IPS-NIHi11 (cell line): ENCODE measurements at places on chromosomes 13 and 19.
A peak's percentile ranks its signal among the peaks of the same experiment; 100 is the strongest.

DNA sequence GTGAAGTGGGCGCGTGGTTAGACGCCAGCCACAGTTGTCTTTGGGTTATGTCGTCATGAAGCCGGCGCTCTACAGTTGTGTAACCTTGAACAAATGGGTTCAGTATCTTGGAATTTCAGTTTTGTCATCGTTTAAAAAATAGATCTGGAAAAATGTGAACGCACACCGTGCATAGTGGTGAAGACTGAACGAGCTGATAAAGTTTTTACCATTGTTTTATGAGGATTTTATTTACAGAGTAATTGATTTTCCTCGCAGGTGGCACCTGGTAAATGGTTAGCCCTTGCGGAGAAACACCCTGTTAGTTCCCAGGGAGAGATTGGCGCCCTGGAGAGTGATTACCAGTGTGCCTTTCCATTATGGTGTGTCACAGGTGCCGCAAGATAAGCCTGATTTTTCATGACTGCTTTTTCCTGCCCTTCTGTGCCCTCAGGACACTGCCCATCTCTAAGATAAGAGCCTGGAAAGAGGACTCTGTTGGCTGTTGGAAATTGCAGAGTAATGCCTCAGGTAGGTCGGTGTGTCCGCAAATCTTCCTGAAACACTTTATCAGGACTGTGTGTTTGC lies 577 bp downstream of the ZNF181 start:
- DNase-seq = no peak

GRCh38 chr13:69997061-69997460 lies 110.6 kb upstream of the ATXN8OS start:
- no peak for DNase-seq

GRCh38 chr13:23462815-23463559 lies 29.5 kb upstream of the SACS start:
- no peak for DNase-seq

GRCh38 chr19:49614096-49614833 lies 23.3 kb downstream of the PRR12 start:
- no peak for DNase-seq

GRCh38 chr19:20318616-20319015 lies 151.6 kb downstream of the ZNF486 start:
- DNase-seq = no peak

GRCh38 chr13:49972709-49973108 lies 24.1 kb upstream of the TRIM13 start:
- DNase-seq = no peak

- DNase-seq = peak; percentile 64
These were observed 1.2 kb downstream of the BLVRB start for GRCh38 chr19:40464059-40465024.

DNA sequence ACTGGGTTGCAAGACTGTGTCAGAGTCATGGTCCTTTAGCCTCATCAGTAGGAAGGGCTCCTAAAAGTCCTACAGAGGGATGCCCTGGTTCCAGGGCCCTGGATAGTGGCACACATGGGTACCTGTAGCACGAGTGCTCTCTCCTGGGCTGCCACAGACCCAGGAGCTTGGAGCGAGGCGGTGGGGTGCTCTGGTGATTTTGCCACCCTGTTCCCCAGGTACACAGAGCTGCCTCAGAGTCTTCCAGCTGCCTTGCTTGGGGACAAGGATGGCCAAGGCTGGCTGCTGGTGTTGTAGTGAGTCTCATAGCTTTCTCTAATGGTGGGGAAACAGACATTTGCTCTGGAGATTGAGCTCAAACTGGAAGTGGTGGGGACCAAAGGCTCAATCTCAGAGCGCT lies 53.9 kb upstream of the OLFM4 start:
- DNase-seq = no peak

DNA sequence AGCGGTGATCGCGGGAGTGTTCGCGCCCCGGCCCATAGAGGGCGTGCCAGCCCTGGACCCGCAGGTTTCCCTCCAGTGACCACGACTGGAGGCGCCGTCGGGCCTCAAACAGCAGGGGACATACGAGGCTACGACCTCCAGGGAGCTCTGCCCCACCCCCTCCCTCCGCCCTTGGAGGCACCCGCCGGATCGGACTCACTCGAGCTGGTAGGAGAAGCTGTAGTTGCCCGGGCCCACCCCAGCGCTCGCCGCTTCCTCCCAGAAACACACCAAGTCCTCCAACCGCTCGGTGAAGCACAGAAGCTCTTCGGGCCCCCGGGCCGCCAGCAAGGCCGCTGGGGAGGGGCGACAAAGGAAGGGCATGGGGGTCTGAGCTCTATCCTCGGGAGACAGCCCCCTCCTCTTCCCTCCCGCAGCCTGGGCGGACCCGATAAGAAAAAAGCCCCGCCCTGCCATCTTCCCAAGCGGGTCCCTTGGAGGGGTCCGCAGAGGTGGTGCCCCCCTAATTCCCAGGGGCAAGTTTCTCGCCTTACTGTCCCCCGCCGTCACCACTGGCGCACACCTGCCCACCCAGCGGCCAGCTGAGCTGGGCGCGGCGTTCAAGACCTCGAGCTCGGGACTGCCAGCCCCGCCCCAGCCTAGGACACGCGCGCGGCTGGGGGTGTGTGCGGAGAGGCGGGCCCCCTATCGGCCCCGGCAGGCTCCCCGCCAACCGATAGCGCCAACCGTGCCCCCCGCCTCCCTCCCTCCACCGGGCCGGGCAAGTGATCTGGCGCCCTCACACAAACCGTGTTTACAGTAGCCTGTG lies 1.0 kb downstream of the EPOR start:
- DNase-seq = no peak

DNA sequence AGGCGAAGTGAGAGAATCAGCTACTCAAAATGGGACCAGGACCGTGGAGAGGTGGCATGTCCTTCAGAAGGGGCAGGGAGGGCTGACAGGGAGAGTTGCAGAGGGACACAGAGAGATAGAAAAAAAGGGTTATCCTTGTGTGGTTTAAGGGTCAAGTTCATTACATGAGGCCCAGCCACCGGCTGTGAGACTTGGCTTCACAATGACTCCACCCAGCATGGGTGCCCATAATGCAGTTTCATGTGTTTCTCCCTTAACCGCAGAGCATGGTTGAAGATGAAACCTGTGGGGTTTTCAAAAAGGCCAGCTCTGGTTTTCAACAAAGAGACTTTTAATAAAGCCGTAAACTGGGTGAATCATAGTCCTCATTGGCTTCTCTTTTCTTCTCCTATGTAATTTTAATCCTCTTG lies 164.6 kb downstream of the KLF5 start:
- DNase-seq = no peak

DNA sequence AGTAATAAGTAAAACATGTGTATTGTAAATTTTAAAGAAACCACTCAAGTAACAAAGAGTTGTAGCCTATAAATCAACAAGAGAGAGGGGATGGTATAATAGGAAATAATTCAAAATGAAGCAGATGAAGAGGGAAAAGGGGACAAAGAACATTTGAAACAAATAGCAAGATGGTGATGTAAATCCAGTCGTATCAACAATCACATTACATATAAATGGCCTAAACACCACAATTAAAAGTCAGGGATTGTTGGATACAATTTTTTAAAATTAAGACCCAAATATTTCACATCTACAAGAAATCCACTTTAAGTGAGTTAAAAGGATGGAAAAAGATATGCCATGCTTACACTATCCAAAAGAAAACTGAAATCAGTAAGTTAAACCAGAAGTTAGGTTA lies 15.2 kb downstream of the FNDC3A start:
- no peak for DNase-seq

DNA sequence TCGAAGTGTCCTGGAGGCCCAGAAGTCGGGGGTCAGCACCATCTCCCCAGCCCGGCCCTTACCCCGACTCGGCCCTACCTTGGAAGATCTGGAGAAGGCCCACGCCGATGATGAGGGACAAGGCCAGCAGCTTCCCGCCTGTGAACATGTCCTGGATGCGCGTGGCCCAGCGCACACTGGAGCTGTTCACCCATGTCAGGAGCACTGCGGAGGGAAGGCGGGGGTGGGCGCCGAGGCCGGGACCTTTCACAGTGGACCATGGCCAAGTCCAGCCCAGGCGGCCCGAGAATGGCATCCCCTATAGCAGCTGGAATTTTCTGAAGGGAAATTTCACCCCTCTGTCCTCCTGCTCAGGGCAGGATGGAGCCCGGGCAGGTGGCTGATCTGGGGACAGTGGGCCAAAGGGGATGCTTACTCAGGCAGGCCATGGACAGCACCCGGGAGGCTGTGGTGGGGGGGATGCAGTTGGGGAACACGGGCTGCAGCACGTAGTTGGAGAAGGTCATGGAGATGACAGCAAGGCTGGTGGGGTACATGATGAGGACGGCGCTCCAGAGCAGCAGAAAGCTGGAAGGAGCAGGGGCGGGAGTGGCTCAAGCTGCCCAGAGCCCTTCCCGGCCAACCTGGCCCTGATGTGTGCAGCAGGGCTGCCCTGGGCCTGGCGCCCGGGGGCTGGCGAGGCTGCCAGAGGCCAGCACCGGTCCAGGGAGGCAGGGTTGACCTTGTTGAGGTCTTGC lies 13.0 kb downstream of the SLC7A10 start:
- DNase-seq = no peak
